ENCODE measurements at places on chromosomes 2 and 18. TPM values are rescaled to one million over a fixed set of nuclear protein-coding genes. Genes with fewer than 3 reads are reported as not detected.

The SALL3 gene
- not detected for total RNA-seq

The CCDC141 gene
- not detected for total RNA-seq

The SULT1C2 gene
- total RNA-seq = 0.33 TPM

The CCDC68 gene
- total RNA-seq = 1.8 TPM

The L3MBTL4 gene
- 0.44 TPM for total RNA-seq

The MXD1 gene
- total RNA-seq = 12.2 TPM

The FEV gene
- total RNA-seq = not detected

The INHA gene
- total RNA-seq = 0.50 TPM

The NYAP2 gene
- total RNA-seq = not detected

The KLHL14 gene
- not detected for total RNA-seq

The CEP76 gene
- total RNA-seq = 13.3 TPM

The CXCR2 gene
- not detected for total RNA-seq

The SPHKAP gene
- 1.2 TPM for total RNA-seq

The SLC4A5 gene
- total RNA-seq = 0.44 TPM

The ZSWIM2 gene
- total RNA-seq = 0.62 TPM

Measured in uterine smooth muscle cell (primary cell).